SW480 (cell line): ENCODE measurements at places on chromosomes 1 and 21.
A peak's percentile ranks its signal among the peaks of the same experiment; 100 is the strongest.

DNA sequence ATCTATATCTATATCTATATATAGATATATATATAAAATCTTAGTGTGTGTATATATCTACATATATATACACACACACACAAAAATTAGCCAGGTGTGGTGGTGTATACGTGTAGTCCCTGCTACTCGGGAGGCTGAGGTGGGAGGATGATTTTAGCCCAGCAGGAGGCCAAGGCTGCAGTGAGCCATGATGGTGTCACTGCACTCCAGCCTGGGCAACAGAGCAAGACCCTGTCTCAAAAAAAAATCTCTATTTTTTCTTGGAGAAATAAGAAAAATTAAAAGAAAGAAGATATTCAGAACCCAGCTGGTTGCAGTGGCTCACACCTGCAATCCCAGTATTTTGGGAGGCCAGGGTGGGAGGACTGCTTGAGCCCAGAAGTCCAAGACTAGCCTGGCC, 65.4 kb upstream of the MUTYH start:
- no peak for DNase-seq

GRCh38 chr1:24226749-24227148, 39.7 kb upstream of the IFNLR1 start:
- no peak for DNase-seq

DNA sequence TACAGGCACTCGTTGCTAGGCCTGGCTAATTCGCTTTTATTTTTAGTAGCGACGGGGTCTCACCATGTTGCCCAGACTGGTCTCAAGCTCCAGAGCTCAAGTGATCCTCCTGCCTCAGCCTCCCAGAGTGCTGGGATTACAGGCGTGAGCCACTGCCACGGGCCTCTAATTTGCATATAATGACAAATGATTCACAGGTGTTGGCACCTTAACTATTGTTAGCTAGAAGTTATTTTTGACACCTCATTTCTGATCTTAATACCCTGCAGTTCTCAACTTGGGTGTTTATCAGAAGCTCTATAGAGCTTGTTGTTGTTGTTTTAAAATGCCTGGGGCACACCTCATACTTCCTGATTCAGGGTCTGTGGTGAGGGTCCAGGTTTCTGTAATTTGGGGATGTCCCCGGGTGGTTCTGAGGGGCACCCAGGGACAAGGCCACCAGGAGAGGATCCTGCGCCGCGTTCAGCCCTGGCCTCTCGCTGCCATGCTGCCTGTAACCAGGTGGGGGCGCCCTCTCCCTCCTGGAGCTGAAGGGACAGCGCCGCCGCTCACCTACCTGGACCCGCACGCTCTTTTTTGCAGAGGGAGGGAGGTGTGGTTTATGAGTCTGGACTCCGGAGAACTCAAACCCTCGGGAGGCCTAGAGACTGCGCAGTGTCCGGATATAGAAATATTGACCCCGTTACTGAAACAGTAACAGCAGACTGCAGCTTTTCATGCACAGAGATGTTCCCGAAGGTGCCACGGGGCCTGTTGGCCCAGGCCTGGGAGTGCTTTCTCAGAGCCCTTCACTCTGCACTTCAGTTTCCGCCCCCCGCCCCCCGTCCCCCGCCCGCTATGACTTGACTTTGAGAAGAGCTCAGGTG, 23.0 kb upstream of the NEK2 start:
- DNase-seq: peak; percentile 61

DNA sequence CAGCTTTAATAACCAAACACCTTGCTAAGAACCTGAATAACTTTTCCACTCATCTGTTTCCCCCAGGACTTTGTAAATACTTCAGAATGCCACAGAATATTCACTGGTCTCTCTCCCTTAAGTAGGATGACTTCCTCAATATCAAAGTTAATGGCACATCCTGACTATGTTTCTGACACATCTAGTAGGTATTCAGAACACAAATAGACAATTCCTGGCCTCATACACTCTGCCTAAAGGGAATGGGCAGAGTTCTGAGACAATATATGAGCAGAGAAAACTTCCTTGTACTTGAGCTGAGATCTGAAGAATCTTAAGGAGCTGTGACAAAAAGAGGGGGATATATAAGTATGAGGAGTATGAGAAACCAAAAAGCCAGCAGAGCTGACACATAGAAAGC, 34.8 kb downstream of the ANKRD13C start:
- DNase-seq: no peak

GRCh38 chr1:201481761-201482493, 12.9 kb upstream of the PHLDA3 start:
- peak; percentile 70 for DNase-seq

DNA sequence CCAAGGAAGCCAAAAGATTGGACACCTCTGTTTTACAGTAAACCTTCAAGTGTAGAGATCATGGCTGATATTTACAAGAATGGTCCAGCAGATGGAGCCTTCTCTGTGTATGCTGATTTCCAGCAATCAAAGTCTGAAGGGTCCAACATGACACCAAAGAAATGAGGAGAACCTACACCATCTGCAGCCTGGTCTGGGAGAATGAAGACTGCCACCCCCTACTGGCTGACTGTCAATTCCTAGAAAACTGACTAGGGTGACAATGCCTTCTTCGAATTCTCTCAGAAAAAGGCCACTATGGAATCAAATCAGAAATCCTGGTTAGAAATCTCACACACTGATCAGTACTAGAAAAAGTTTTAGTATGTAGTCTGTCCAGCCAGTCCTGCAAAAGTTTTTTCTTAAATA, 83.3 kb downstream of the CDC42BPA start:
- DNase-seq: peak; percentile 65

DNA sequence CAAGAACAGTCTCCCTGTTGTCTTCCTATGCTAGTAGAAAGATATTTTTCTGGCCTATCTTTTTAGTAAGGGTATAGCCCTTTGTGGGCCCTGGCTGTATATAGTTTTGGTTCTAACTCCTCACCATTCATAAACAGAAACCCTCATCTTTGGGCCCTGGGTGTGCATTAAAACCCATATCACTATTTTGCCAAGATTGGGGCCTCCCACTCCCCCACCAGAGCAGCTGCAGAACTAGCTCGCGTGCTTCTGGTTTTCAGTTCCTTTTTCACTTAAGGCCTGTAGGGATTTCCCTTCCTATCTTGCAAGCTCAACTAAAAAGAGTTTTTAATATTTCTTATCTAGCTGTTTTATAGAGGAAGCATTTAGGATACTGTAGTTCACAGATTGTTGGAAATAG, 106.4 kb downstream of the RGL1 start:
- no peak for DNase-seq

DNA sequence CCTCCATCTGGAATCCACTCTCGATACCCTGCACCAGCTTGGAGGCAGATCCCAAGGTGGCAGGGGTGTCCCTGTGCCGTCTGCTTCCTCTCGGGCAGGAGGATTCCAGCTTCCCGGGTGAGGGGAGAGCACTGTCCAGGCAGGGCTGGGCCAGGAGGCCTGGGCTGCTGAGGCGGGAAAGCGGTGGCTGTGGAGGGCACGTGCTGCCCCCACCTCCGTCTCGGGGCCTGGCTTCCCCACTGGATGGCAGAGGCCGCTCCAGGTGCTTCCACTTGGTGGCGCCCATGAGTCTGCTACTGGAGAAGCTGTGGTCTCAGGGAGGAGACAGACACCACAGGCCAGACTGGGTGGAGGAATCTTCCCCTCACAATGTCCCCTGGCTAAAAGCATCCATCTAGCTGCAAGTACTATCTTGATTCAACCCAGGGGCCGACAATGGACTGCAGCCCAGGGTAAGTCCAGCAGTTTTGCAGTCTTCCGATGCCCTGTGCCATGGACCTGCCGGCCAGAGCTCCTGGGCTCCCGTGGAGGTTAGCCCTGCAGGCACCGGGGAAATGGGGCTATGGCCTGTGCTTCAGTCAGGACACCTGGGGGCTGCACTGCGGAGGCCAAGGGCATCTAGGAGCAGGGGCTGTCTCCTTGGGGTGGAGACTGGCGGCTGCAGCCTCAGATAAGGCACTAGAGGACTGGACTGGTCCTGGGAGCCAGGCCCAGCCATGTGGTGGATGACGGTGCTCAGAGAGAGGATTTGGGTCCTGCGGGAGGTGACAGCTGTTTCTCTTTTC, 41.3 kb upstream of the EIF4G3 start:
- DNase-seq: no peak

- no peak for DNase-seq
Observed at GRCh38 chr1:241442686-241443085, 76.9 kb downstream of the FH start.

DNA sequence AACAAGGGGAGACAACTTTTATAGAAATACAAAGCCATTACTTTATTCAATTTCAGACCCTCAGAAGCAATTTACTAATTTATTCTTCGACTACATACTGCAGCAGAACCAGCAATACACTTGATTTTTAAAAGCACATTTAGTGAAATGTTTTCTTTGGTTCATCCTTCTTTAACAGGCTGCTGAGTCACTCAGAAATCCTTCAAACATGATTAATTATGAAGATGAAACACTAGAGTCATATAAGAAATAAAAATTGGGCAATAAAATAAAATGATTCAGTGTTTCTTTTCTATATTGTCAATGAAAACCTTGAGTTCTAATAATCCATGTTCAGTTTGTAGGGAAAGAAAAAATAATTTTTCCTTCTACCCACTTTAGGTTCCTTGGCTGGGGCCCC, 47.0 kb downstream of the CHML start:
- no peak for DNase-seq

- no peak for DNase-seq
Observed at GRCh38 chr21:45204395-45204794, 83.3 kb downstream of the POFUT2 start.

GRCh38 chr1:53683986-53684740, 54.8 kb downstream of the GLIS1 start:
- no peak for DNase-seq

- DNase-seq: no peak
Observed at GRCh38 chr1:172238965-172239364, 181.5 kb upstream of the C1orf105 start.

GRCh38 chr1:167158111-167158812, 62.4 kb upstream of the POU2F1 start:
- no peak for DNase-seq

GRCh38 chr1:198377702-198378101, 162.8 kb downstream of the ATP6V1G3 start:
- DNase-seq: no peak

GRCh38 chr1:31669786-31670592, 25.3 kb upstream of the PEF1 start:
- DNase-seq: no peak

DNA sequence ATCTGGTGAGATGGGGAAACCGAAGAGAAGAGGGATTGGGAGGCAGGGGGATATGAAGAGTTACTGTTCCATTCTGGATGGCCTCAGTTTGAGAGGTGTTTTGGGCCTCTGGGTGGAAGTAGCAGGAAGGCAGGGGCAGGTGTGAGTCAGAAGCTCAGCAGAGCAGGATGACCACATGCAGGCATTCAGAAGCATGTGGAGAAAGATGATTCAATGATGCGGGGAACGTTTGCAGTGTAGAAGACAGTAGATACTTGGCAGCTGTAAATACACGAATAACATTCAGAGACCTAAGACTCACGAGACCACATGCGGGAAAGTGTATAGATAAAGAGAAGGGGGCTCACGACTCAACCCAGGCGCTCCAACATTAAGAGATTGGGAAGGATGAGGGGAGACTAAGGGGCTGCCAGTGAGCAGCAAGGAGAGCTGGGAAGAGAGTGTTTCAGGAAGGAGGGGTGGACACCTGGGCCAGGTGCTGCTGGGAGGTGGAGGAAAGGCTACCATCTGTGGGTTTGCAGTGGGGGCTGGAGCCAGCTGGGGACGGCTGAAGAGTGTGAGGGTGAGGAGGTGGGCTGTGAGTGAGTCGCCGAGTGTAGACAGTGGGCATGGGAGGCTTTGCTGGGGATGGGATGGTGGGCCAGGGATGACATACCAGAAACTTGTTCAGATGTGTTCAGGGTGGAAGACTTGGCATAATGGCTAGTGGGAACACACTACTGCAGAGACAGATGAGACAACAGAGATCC, 5.8 kb upstream of the EPS8L3 start:
- peak; percentile 63 for DNase-seq

GRCh38 chr1:65001231-65001792, 35.0 kb upstream of the JAK1 start:
- DNase-seq: no peak

DNA sequence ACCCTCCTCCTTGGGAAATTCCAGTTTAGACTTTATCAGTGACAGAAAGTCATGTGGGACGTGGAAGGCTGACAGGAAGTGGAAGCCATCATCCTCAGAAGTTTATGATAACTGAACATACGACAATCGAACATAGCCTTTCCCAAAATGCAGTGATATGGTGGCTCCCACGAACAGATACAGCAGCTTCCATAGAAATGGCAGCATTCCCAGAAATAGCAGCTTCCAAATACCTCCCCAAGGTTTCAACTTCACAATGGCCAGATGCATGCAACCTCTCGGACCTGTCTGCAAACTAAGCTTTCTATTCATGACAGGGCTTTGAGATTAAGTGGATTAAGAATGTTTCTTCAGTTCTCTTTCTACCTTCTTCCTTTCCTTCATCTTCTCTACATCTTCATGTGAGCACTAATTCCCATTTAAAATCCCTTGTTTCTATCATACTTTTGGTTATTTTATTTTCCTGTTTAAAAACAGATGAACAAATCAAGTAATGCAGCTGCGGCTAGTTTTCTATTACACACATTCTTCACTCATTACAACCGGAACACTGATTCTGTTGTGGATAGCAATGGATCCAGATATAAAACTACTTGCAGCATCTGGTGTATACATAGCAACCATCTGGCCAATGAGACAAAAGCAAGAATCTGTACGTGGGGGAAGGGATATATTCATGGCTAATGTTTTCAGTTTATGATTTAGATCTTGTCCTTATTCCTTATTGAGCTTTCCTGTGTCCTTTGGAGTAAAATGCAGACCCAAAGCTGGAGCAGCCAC, 304.8 kb downstream of the BRINP3 start:
- DNase-seq: no peak

DNA sequence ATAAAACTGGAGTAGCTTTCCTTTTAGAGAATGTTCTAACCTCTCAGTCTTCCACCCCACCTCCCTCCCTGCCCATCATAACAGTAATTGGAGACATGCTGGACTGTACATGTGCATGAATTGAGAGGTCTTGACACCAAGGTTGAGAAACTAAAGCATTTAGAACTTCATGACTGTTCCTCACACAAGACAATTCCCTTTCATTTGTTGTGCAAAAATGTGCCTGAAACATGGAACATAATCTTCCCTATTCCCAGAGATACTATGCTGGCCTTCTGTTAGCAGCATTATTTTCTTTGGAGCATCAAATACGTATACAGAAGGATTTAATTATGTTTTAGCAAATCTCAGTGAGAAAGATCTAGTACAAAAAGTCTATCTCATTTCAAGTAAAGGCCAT, 97.5 kb upstream of the KCNE2 start:
- DNase-seq: no peak

DNA sequence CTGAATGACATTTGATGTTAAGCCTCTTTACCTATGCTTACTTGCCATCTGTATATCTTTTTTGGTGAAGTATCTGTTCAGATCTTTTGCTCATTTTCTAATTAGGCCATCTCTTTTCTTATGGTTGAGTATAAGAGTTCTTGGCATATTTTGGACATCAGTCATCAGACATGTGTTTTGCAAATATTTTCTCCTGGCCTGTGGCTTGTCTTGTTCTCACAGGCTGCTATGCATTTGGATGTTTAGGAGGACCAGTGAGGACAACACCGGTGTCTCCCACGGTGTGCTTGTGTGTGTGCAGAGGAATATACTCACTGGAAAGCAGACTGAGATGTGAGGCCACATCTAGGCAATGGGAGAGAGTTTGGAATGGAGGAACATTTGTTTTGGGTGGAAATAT, 87.1 kb upstream of the LYST start:
- DNase-seq: no peak

- no peak for DNase-seq
Observed at GRCh38 chr1:6591222-6591621, 11.4 kb downstream of the ZBTB48 start.
